ENCODE measurements at places on chromosomes 7 and 10.

- DNase-seq: no peak
Measured at GRCh38 chr10:70851597-70852475, 36.1 kb downstream of the SGPL1 start.

- DNase-seq: no peak
Measured at GRCh38 chr10:70649526-70649925, 22.8 kb upstream of the ADAMTS14 start.

DNA sequence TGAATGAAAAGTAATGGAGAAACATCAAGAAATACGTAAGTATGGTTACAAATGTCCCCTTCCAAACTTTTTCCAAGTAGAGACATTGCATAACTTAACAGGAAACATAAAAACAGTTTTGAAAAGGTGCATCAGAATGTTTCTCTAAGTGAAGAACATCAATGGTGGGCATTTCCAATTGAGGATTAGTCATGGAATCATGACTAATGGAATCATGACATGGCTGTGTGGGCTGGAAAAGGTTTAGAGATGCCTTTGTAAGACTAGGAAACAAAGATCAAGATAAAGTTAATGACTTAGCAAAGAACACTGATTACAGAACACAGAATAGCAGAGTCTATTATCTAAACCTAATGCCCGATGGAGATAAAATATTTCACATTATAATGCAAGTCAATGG is 272.0 kb downstream of the HPSE2 start:
- no peak for DNase-seq

- no peak for DNase-seq
Measured at GRCh38 chr10:23147035-23147434, 45.1 kb upstream of the PTF1A start.

DNA sequence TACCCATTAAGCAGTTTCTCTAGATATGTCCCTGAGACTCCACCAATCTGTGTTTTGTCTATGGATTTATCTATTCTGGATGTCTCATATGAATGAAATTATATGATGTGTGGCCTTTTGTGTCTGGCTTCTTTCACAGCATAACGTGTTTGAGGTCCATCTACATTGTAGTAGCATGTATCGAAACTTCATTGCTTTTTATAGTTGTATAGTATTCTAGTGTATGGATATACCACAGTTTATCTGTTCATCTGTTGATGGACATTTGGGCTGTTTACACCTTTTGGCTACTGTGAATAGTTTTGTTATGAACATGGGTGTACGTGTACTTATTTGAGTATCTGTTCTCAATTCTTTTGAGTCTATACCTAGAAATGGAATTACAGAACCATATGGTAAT is 9.6 kb downstream of the KAT6B start:
- DNase-seq: no peak

DNA sequence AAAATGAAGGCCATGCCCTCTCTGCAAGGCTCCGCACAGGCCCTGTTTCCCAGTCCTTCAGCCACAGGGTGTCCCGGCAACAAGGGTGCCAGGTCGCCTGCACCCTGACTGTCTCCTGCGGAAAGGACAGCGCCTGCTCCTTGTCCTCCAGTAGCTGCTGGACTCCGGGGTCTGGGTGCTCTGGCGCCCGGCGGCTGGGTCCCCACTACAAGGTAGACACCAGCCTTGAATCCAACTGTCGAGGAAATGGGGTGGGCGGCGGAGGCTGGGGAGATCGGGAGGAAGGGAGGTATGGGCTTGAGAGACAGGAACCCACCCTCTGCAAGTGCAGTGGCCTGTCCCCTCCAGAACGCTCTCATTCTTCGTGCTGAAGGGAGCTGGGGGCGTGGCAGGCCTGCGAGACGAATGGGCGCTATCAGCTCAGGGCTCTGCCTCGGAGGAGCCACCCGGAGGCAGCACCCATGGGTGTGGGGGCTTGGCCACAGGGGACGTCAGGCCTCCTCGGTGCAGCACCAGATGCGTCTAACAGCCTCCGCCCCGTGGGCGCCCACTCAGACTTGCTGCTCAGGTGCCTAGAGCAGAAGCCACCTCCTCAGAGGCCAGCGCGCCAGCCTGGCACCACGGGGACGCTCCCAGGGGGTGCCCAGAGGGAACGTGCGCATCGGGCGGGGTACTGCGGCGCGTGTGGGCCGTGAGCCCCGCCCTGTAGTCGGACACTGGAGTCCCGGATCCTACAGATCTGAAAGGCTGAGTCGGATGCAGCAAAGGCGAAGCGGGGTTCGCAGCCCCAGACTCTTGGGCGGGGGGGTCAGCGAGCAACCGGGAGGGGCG is 15.6 kb downstream of the ADAM8 start:
- DNase-seq: peak; percentile 73

DNA sequence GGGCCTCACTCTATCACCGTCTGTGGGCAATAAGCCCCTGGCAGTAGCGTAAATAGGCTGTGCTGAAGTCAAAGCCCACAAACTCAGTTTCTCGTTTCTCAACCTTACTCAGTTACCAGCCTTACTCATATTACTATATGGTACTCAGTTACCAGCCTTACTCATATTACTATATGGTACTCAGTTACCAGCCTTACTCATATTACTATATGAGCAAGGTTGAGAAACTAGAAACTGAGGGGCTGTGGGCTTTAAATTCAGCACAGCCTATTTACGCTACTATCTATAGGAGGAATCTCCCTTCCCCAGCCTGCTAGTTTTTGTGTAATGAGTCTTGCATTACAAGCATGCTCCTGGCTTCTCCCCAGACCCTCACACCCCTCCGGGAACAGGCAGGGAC is 35.4 kb downstream of the CCDC3 start:
- DNase-seq: no peak

GRCh38 chr10:89838044-89838615 is 136.7 kb downstream of the KIF20B start:
- DNase-seq: no peak

- no peak for DNase-seq
Measured at GRCh38 chr7:82390936-82391335, 52.6 kb downstream of the CACNA2D1 start.

- no peak for DNase-seq
Measured at GRCh38 chr10:83656924-83657323, 482.4 kb upstream of the GHITM start.

DNA sequence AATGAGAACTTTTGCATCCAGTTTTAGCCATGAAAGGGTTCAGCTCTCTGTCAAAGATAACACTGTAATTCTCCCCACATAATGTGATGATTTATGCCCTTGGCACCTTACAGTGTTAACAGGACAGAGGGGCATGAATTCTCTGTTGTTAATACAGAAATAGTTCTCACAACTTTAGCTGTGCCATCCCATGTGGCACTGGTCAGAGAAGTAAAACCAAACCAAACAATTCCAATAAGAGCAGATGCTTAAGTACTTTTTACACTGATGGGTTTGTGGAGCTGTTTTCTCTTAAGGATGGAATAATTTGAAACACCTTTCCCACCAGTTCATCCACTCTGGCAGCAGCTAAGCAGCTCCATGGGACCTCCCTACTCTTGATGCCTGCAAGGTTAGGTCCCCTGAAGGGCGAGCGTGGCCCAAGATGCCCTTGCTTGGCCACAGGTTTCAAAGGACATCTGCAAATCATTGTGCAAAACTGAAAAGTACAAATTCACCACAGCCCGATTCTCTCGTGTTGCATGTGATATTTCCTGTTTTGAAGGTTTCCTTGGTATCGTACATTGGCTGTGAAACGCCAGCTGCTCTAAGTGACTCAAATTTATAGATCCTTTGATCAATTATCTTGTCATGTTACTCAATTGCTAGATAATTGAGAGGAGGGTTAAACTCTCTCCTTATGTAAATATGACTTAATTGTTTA is 82.5 kb upstream of the CREB5 start:
- DNase-seq: no peak

DNA sequence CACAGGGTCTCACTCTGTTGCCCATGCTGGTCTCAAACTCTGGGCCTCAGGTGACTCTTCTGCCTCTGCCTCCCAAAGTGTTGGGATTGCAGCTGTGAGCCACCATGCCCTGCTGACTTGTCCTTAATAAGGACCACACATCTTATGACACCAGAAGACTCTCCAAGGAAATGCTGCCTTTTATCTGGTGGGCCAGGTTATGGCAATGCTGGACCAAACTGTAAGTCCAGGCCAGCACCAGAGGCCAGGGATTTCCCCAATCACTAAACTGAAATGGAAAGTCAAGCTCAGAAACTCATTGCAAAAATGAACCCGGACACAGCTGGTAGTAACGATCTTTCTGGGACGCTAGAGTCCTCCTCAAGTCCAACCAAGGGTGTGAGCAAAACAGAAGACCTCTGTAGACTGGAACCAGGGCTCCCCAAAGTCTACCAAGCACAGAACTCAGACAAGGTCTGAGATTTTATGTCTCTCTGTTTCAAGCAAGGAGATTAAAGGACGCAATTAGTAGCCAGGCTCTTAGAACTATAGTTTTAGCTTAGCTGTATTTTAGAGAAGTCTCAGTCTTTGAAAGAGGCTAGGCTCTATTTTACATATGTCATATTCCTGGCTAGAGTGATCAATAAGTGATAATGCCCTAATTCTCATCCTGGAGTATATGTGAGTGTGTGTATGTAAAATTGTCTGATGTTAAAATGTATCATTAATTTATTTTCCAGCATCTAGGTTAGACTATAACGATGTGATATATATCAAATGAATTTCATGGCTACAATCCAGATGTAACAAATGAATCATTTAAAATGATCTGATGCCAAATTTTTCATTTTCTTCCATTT is 74.0 kb upstream of the ITGB1 start:
- no peak for DNase-seq

DNA sequence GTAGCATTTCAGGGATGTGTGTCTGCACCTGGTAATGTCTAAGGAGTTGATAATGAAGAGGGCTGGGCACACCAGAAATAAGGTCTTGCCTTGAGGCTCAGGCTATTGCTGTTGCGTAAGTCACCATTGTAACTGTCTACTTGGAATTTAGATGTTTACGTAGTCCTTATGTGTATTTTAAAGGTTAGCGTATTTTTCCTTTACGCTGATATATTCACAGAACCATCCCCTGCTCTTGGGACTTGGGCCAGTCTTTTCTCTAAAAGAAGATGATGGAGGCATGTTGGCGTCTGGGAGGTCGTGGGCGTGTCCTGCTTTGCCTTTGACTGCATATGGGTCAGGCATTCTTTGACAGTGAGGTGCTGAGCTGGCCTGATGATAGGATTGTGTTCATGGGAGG is 14.7 kb downstream of the WDR37 start:
- no peak for DNase-seq

GRCh38 chr10:90571481-90572258 is 286.2 kb downstream of the HTR7 start:
- DNase-seq: no peak

DNA sequence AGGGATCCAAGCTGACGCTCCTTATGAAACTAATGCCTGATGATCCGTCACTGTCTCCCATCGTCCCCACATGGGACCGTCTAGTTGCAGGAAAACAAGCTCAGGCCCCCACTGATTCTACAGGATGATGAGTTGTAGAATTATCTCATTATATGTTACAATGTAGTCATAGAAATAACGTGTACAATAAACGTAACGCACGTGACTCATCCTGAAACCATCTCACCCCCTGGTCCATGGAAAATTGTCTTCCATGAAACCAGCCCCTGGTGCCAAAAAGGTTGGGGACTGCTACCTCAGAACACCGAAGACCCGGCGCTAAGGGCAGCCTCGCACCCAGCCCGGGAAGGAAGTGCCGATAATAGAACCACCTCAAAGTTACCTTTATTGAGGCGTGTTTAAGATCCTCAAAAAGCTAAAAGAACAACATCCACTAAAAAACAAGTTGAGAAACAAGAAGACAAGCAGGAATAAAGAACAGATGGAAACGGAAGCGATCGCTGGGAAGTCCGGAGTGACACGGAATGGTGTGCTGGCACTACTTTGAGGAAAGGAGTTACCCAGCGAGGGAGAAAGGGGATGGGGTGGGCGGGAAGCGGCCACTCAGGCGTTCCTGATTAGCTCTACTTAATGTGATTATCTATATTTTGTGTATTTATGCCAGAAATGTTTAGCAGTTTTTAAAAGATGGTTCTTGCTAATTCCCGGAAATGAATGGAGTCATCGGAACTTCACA is 50.1 kb upstream of the PRKAR1B start:
- DNase-seq: no peak

GRCh38 chr10:126199221-126199998 is 188.9 kb downstream of the ADAM12 start:
- no peak for DNase-seq

GRCh38 chr7:149838992-149839408 is 825 bp downstream of the ZNF862 start:
- DNase-seq: peak; percentile 26

DNA sequence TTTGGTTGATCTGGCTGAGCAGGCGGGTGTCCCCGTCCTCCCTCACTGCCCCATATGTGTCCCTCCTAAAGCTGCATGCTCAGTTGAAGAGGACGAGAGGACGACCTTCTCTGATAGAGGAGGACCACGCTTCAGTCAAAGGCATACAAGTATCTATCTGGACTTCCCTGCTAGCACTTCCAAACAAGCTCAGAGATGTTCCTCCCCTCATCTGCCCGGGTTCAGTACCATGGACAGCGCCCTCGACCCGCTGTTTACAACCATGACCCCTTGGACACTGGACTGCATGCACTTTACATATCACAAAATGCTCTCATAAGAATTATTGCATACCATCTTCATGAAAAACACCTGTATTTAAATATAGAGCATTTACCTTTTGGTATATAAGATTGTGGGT is 26.9 kb upstream of the TRIM56 start:
- DNase-seq: no peak

DNA sequence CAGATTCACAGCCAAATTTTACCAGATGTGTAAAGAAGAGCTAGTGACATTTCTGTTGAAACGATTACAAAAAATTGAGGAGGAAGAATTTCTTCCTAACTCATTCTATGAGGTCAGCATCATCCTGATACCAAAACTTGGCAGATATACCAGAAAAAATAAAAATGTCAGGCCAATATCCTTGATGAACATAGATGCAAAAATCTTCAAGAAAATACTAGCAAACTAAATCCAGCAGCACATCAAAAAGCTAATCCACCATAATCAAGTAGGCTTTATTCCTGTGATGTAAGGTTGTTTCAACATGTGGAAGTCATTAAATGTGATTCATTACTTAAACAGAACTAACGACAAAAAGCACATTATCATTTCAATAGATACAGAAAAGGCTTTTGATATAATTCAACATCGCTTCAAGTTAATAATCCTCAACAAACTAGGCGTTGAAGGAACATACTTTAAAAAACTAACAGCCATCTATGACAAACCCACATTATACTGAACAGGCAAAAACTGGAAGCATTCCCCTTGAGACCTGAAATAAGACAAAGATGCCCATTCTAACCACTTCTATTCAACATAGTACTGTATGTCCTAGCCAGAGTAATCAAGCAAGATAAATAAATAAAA is 807.7 kb upstream of the ZWINT start:
- DNase-seq: no peak

DNA sequence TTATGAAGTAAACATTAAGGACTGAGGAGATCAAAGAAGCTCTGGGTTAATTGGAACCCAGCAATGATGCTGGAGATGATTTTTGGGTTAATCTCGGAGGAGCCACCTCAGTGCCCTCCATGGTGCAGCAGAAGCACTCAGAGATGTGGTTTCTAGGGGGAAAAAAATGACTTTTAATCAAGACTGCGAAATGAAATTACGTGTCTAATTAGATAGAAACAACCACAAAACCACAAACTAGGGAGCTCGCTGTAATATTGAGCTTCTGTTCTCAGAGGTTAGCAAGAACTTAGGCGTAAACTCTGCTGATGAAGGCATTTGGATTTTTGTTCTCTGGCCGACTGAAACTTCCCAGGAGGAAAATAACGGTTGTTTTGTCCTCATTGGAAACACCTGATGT is 319.0 kb downstream of the GRID1 start:
- DNase-seq: no peak

All from left colon (tissue), 2 donors.